ENCODE measurements at places on chromosomes 4 and X.

DNA sequence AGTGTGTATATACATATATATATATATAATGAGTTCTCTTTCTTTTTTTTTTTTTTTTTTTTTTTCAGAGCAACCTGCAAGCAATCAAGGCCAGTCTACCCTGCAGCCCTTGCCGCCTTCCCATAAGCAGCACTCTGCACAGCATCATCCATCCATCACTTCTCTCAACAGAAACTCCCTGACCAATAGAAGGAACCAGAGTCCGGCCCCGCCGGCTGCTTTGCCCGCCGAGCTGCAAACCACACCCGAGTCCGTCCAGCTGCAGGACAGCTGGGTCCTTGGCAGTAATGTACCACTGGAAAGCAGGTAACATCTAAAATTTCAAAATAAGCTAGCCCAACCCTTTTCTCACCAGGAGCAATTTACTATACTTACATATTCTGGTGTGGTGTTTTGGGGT, 316.3 kb downstream of the DCTD start:
- DNase-seq, result no peak

- no peak for DNase-seq
Observed at GRCh38 chr4:138938366-138938690, 77.3 kb upstream of the NOCT start.

DNA sequence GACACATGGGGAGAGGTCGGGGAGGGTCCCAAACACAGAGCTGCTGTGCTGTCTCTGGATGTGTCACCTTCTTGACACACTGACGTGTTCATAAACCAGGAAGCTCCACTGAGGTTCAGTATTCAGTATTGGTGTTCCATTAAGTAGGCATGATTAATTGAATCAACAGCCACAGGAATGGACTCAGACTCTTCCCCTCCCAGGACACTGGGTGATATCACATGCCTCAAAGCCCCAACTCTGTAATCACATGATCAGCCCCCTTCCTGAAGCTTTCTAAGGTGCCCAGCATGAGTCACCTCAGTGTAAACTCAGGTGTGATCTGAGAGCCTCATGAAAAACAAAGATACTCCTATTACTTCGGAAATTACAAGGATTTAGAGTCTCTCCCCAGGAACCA, 21.1 kb upstream of the HNRNPD start:
- DNase-seq, result no peak

- no peak for DNase-seq
Observed at GRCh38 chr4:170339522-170339921, 249.8 kb upstream of the AADAT start.

DNA sequence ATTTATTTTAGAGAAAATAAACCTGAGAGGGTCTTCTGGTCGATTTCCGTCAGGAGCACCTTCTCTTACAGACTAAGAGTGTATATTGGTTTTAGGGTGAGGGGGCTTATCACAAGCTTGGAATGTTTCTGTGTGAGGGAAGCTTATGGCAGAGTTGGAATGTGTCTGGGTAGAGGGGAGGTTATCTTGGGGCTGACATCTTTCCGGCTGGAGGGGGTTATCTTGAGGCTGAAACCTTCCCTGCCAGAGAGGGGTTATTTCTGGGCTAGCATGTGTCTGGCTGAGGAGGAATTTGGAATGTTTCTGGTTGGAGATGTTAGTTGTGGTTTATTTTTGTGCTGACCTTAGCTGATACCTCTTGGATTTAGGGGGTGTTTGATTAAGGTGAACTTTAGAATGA, 1312.1 kb downstream of the ADGRL3 start:
- no peak for DNase-seq

DNA sequence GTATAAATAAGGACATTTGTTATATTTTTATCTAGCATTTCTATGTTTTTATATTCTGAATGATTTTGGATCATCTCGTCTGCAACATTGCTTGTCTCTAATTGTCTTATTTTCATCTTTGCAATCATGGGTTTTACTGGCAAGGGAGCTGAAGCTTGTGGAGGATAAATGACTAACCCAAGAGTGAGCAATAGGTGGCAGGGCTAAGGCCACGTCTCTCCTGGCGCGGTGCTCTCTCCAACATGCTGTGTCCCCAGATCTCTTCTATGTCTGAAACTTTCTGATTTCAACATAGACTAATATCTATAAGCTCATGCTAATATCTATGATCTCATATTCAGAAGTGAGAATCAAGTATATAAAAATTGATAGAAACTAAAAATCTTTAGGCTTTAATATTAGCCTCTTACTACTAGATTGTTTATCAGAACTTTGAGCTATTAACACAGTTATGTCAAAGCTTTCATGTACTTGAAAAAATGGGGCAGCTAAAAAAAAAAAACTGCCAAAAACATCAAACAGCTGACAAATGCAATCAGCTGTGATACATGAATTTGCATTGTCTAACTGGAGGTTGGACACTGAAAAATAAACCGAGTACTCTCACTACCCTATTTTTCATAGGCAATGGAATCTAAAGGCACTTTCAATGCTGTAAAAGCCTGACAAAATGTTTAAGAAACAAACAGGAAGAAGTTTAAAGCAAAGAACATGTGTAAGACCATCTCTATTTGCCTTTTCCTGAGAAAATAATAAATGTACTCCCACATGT, 169.2 kb downstream of the TMA16 start:
- DNase-seq, result no peak

DNA sequence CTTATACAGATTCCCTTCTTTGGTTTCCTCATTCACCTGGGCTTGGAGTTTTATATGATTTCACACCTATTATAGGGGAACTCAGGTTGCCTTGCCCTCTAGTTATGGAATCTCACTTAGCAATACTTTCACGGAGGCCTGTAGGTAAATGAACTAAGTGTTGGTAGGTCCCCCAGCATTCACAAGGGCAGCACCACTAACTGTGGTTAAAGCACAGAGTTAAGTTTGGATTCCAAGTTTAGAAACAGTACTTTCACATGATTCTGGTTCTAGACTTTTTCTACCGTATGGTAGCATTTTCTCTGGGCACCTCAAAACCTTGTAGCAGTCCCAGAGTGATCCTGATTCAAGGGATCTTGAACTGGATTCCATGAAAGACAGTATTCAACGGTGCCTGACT, 46.4 kb downstream of the SH2D1A start:
- DNase-seq, result no peak

GRCh38 chr4:25098964-25099891, 61.0 kb downstream of the SEPSECS start:
- no peak for DNase-seq

- DNase-seq, result no peak
Observed at GRCh38 chr4:89829470-89830138, 7.4 kb downstream of the SNCA start.

DNA sequence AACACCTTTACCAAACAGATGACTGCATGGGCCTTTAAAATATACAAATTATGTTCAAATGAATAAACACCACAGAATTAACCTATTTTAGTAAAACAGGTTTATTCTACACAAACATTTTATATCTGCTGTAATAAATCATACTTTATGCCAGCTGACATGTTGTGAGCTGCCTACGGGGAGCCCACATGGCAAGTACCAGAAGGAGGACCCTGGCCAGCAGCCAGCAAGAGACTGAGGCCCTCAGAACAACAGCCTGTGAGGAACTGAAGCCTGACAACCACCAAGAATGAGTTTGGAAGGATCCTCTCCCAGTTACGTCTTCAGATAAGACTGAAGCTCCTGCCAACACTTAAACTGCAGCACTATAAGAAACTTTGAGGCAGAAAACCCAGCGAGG, 377.0 kb downstream of the PDGFC start:
- no peak for DNase-seq

DNA sequence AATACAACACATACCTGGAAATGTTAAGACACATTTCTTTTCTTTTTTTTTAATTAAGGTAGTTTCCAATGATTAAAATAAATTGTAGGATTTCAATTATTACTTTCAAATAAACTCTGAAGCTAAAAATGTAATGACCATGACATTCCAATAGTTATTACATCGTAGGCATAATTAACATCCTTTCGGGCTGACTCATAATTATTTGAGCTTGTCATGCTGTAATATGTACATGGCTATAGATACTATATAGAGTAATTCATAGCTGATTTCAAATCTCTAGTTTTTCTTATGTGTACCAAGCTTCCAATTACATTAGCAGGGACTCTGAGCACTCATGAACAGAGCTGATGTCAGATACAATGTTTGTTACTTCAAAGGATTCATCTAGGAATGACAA, 125.7 kb upstream of the GABRG1 start:
- no peak for DNase-seq

- no peak for DNase-seq
Observed at GRCh38 chr4:79869597-79870237, 203.3 kb downstream of the ANTXR2 start.

- DNase-seq, result no peak
Observed at GRCh38 chr4:3502941-3503936, 29.0 kb downstream of the LRPAP1 start.

DNA sequence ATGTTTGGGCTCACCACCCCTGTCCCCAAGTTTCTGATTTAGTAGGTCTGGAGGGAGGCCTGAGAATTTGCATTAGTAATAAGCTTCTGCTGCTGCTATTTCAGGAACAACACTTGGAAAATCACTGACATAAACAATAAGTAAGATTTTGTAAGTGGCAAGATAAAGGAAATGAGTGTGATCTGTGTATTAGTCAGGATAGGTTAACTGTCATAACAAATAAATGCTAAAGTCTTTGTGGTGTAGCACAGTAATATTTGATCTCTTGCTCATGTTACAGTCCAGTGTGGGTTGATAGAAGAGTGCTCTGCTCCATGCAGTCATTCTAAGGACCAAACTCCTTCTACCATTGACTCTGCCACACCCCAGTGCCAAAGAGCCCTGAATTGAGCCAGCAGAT, 67.0 kb downstream of the NHS start:
- no peak for DNase-seq

DNA sequence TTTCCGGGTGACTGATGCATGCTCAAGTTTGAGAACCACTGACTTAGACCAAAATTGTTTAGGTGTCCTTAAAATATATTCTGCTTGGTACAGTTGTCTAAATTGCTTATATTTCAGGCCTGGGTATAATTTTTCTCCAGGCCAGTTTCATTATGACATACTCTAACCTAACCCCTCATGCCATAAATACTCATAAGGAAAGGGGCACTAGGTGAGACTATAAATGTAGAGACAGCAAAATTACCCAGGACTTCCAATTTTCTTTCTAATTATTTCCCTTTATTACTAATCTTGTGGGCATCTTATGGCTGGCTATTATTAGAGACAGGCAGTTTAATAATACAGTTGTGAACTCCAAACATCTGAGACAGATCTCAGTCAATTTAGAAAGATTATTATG, 150.2 kb downstream of the RRAGB start:
- no peak for DNase-seq

- DNase-seq, result no peak
Observed at GRCh38 chr4:88060431-88060830, 53.0 kb downstream of the PKD2 start.

GRCh38 chr4:78439328-78439727, 112.2 kb upstream of the ANXA3 start:
- DNase-seq, result no peak

DNA sequence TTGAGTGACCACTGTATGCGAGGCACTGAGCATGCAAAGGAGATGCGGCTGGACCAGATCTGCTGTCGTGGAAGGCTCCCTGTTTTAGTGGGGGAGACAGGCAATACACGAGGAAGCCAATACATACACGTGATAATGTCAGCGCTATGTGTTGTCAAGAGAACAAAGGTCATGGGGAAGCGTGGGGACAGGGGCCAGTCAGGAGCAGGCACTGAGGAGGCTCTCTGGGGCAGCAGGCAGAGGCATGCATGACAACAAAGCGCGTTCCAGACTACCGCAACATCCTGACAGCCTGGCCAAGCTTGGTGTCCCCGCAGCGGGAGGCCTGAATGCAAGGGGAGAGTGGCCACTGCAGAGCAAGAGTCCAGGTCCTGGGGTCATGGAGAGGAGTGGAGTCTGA, 61.9 kb downstream of the DCTD start:
- no peak for DNase-seq

DNA sequence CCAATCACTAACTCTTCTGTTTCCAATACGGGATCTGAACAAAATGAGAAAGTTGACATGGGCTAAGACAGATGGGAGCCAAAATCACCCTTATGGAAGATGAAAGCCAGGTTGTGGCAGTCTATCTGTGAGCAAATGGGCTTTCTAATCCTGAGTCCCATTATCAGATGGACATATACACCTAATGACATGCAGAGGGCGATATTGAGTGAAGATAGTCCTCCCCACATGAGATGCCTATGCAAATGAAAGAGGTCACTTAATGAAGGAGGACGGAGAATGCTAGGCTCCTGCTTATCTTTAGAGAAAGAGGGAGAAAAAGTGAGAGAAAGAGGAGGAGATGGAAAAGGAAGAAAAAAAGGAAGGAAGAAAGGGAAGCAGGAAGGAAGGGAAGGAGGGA, 547.5 kb downstream of the NLGN4X start:
- no peak for DNase-seq

GRCh38 chrX:56764153-56764974, 35.3 kb downstream of the NBDY start:
- peak; percentile 77 for DNase-seq

GRCh38 chr4:146123231-146123630, 52.3 kb upstream of the LSM6 start:
- no peak for DNase-seq

DNA sequence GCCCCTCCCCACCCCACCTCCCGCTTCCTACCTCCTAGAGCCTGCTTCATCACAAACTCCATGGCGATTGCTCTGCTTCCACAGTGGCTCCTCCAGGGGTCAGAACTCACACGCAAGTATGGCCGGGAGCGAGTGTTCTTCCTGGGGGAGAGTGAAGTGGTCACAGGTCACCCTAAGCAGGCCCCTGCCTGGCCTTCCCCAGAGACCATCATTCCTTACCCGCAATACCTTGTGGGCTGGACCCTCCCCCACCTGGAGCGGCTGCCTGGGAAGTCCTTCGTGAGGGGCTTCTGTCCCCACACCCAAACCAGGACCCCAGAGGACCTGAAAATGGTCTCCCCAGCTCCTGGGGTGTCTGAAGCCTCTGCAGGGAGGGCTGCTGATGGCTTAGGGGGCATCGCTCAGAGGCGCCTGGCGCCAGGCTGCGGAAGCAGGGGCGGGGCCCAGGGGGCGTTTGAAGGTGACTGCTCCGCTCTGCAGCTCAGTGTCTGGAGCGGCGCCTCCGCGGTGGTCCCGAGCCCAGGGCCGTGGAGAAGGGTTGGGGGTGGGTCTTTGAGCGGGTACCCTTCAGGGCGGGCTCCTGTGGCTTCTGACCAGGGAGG, 1.4 kb downstream of the CPLX1 start:
- no peak for DNase-seq

DNA sequence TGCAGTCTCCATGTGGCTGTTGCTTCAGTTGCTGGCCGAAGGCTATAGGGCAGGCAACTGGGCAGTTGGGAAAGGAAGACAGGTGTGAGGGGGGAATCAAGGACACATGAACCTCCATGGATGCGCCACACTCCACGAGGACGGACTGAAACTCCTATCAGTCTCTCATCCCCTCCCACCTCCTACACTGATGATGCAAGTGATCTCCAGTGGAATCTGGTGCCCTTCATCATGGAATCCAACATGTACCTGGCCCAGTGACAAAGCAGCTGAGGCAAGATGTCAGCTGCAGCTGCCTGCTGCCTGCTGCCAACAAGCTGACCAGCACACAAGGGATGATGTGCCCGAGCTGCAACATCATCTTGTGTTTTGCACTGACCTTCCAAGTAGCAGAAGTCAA, 26.0 kb upstream of the MGST2 start:
- no peak for DNase-seq

- DNase-seq, result no peak
Observed at GRCh38 chr4:41218703-41219102, 4.4 kb upstream of the APBB2 start.
